ENCODE measurements at places on chromosomes 1 and 21.

DNA sequence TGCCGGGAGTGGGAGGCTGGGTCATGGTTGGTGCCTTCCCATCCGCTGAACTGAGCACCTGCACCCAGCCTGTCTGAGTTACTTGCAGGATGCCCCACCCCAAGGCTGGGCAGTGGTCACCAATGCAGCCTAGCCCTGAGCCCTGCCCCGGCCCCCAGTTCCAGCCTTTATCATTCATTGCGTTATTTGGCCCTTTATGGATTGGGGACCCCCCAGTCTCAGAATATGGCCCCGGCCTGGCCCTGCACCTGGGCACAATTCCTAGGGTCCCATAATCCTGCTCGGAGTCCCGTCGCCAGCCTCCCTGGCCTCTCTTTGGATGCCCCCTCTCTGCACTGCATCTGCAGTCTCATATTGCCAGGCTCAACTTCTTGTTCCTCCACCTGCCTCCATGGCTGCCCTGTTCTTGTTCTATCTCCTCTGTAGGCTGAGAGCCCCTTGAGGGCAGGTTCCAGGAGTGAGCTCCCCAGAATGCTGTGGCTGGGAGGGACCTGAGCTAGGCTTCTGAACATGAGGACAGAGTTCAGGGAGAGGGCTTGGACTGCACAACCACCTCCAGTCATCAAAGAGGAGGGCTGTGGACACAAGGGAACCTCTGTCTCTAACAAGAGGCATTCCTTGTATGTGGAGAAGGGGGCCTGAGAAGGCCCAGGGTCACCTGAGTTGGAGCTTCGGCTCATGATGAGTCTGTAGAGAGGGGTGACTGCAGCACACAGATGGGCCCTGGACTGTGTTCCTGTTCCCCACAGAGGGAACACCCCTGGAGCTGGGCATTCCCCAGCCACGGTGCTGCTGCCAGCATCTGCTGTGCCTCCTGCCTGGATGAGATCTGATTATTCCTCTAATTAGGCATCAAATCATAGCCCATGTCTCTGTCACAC is 1.1 kb upstream of the KNCN start:
- DNase-seq: no peak

GRCh38 chr1:67844988-67845387 is 11.7 kb upstream of the GNG12 start:
- DNase-seq: no peak

- peak; percentile 37 for DNase-seq
Observed at GRCh38 chr1:107057197-107058133, 991 bp downstream of the PRMT6 start.

DNA sequence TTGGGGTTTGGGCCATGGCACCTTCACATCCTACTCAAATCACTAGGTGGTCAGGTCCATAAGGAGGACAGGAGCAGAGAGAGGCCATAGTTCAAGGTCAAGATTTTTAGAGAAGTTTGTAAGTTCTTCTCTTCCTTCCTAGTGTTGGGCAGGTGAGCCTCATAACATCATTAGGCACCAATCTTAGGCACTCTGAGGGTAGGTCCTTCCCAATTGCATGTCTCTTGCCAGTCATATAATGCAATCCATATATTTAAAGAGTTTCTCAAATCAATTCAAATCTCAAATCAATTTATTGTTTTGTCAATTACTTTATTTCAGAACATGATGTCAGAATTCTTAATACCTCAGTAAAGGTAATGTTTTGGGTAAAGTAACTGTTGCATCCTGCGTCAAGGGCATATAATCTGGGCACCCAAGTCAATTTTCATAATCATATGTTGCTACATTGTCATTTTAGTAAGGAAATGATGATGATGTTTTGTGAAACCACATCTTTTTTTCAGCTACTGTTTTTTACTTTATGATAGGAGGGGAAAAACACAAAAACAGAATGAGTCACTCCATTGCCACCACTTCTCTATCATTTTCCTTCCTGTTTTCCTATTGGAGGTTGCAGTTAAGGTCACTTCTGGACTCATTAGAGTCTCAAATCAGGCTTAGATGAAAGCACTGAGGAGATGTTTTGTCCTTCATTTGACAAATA is 122.7 kb downstream of the UCHL5 start:
- no peak for DNase-seq

GRCh38 chr21:39012326-39013230 is 170.7 kb downstream of the PSMG1 start:
- DNase-seq: no peak

- no peak for DNase-seq
Observed at GRCh38 chr1:31790140-31790539, 25.7 kb downstream of the SPOCD1 start.

- no peak for DNase-seq
Observed at GRCh38 chr21:14762734-14763694, 216.9 kb upstream of the SAMSN1 start.

DNA sequence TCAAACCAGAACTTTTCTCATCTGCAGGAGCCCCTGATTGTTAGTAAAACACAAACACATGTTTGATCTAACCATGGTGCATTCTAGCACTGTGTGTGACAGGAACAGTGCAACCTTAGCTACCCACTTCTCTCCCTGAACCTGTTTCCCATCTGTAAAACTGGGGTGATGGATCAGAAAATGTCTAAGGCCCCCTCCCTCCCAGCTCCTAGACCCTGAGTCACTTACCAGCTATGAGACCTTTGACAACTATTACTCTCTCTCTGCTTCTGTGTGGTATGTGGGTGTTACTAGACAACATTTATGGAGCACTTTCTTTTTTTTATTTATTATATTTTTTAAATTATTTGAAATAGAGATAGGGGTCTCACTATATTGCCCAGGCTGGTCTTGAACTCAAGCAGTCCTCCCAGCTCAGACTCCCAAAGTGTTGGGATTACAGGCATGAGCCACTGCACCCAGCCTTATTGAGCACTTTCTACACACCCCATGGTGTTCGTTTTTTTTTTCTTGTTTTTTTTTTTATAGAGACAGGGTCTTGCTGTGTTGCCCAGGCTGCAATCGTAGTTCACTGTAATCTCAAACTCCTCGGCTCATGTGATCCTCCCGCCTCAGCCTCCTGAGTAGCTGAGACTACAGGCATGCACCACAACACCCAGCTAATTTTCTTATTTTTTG is 2.6 kb downstream of the INPP5B start:
- DNase-seq: no peak

DNA sequence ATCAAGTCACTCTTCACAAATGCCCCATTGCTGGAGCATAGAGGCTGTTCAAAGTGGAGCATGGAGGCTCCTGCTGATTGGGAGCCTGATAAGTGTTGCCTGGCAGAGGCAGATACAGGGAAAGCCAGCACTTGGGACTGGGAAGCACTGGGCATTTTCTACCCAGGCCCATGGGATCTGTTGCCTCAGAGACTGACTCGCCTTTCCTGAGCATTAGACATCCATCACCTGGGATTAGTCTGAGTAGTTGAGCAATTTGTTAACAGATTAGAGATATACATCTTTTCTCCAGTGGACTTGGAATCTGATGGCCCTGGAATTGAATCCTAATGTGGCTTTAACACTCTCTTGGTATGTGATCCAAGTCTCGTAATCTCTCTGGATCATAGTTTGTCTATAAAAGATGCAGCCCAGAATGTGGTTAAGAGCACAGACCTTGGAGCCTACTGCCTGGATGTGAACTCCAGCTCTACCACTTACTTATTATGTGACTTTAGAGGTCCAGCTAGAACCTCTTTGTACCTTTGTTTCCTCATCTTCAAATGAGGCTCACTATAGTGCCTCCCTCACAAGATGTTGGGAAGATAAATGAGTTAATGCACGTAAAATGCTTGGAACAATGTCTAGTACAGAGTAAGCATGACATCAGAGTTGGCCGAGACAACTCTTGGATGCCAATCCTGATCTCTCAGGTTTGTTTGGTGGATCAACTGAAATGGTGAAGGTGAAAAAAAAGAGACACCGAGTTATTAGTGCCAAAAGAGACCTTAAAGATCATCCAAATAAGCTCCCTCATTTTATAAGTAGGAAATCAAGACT is 38.3 kb upstream of the NRDC start:
- DNase-seq: no peak

GRCh38 chr1:166692346-166692745 is 146.9 kb upstream of the POGK start:
- DNase-seq: no peak

- no peak for DNase-seq
Observed at GRCh38 chr1:119364640-119365039, 3.9 kb upstream of the HAO2 start.

DNA sequence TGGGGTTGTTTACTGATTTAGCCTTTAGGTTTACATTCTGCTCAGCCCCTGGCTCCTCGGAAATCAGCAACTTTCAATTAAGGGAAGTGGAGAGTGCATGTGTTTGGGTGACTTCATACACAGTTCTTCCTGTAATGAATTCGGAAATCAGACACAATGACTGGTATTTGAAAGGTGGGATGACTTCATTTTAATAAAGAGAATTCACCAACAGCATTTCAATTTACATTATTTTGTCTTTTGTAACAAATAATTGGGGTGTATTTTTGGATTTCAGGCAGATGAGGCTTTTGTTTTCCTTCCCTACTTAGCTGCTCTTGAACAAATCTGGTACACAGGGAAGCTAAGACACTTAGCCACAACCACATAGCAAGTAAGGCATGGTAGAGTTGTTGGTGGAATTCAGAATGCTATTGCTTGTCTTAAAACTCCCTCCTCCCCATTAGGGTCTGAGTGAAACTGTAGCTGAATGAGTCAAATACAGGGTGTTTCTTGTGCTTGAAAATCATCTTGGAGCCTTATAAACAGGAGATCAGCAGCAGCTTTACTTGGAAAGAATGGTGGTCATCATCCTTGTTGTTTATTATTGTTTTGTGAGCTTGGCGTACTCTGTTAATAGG is 917 bp downstream of the STX12 start:
- no peak for DNase-seq

GRCh38 chr1:6424000-6424565 is 493 bp upstream of the ESPN start:
- DNase-seq: no peak

GRCh38 chr21:17783481-17784179 is 35.5 kb downstream of the C21orf91 start:
- peak; percentile 56 for DNase-seq

DNA sequence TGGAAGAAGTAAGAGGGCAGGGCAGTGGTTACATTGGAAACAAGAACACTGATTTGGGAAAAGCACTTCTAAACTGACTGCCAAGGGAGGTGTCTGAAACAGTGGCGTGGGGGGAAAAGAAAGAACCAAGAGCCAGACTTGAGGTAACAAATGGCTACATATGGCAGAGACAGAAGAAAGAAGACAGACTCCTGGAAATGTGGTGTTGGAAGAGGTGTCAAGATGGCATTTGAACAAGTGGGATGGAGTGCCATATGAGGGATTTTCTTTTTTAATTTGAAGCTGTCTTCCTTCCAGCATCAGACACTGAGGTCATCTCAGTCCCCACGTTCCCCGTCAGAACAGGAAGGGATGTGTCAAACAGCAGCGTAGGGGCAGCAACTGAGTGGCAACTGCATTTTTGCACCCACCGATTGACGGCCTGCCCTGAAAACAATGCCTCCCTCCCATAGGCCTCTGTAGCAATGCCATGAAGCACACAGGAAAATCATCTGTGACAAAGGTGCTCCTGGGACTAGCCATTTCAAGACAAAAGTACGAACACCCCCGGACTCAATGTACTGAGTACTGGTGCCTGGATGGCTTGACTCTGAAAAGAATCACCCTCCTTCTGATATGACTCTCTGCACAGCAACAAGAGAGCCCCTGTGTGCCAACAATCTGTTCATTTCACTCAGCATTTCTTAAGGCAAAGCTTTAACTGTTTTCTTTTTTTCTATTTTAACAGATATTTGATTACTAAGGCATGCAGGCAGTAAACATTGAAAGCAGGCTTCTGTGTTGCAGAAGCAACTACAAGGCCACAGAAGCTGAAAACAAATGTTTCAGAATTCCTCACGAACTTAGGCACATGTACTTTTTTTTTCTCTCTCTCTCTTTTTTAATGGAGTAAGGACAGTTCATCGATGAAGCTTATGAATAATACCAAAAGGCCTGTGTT is 37.0 kb downstream of the LPAR3 start:
- DNase-seq: no peak

GRCh38 chr21:41369920-41370839 is 8.4 kb downstream of the MX2 start:
- DNase-seq: peak; percentile 53

GRCh38 chr21:42376338-42376982 is 10.1 kb upstream of the TFF1 start:
- no peak for DNase-seq

DNA sequence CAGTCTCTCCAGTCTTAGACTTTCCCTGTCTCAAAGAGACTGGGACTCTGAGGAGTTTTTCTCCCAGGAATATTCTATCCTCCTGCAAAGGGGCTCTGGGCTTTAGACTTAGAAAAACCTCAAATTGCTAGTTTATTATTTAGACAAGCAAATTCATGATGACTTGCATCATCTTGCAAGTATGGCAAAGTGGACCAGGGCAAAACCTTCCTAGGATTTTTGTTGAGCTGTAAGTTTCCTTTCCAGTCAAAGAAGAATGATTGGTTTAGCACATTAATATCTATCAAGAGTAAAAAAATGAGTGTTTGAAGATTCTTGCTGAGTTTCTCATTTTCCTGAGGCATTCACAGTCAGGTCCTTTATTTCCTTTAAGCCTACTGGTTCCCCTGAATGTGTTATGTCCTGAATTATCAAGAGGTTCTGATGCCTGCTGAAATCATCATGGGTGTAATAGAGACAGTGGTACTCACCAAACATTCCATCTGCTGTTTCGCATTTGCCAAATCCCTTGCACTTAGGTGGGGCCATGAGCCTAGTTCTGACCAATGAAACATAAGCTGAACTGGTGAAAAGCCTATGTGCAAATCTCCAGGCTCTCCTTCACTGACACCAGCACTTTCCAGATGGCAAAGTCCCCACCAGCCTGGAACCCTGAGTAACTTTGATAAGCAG is 25.2 kb upstream of the SPAG17 start:
- DNase-seq: no peak

DNA sequence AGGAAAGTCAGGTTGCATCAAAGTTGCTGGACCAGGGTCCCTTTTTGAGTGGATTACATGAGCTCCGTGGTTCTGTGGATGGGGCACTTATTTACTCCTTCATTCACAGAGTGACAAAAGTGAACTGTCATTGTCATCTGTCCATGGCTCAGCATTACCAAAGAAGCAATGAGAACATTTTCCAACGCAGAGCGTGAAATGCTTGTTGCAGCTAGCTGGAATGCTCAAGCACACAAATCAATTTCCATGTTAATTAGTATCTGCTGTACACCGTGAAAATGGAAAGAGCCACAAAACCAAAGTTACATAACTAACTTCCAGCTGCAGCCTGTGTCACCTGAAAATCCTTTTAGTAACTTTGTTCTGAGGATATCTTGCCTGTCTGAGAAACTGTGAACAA is 78.9 kb downstream of the MT1HL1 start:
- no peak for DNase-seq

- no peak for DNase-seq
Observed at GRCh38 chr1:94322696-94323095, 85.3 kb upstream of the ARHGAP29 start.

DNA sequence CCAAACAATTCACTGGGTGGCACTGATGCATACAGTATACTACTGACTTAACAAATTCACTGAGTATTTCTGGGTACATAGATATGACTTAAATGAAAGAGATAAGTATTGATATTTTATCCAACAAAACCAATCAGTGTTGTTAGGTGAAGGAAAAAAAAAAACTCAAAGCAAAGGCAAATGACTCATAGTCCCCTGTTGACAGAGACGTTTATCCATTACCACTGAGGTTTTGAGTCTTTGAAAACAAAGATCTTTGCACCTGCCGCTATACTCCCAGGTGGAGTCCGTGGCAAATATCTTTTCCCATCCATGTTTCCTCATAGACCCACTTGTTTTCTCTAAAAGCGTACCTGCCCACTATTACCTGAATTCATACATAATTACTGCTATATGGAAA is 18.4 kb downstream of the DYNLT5 start:
- DNase-seq: no peak

GRCh38 chr1:44735992-44736391 is 3.6 kb upstream of the KIF2C start:
- no peak for DNase-seq

All from activated CD4-positive, alpha-beta memory T cell treated with anti-CD3 and anti-CD28 coated beads, Interleukin-2, amount 10 ng/mL, durations not matched to agents 7 days and 5 days (primary cell).